ENCODE measurements at places on chromosomes 4 and X.

DNA sequence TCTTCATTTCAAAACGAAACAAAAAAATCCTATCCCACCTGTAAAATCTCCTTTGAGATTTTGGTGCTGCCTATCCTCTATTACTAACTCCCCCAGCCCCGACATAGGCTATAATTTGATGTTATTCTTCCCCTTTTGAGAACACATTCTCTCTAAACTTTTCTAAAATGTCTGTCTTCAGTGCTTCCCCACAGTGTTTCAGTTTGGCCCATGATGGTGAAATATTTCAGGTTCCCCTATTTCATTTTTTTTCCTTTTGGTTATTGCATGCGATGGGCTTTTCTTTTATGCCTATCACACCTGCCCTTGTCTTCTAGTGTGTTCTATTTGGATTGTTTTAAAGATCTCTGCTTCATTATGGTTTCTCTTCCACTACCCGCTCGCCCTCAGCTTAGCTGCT lies 14.7 kb downstream of the BCORL1 start:
- no peaks in the 10 kb centered on the region for H3K36me3 ChIP-seq
- no peaks in the 10 kb centered on the region for H3K27me3 ChIP-seq
- no peak overlapping the region for H3K4me3 ChIP-seq
- H3K27ac ChIP-seq: no peak overlapping the region

GRCh38 chr4:158936238-158936637 lies 166.6 kb upstream of the RAPGEF2 start:
- H3K27me3 ChIP-seq: no peaks in the 10 kb centered on the region
- H3K4me3 ChIP-seq: no peak overlapping the region
- no peak overlapping the region for H3K27ac ChIP-seq
- no peaks in the 10 kb centered on the region for H3K4me1 ChIP-seq
- no peaks in the 10 kb centered on the region for H3K36me3 ChIP-seq

- no peak overlapping the region for H3K27ac ChIP-seq
- no peaks in the 10 kb centered on the region for H3K36me3 ChIP-seq
- H3K4me3 ChIP-seq: no peak overlapping the region
Measured at GRCh38 chr4:186790630-186791029, 67.0 kb upstream of the FAT1 start.

DNA sequence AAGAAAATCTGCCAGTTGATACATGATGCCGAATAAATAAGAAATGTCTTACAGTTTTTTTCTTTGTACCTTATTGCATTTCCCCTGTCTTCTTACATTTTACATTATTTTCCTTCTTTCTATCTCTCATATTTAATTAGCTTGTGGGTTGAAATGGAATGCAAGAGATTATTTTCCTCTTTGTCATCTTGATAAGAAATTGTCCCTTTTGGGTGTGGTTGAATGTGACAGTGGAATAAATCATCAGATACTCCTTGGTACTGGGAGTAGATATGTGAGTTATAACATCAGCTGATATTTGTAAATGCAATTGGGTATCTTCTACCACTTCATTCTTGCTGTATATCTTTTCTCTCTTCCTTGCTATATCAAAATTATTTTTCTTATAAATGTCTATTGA lies 997.4 kb downstream of the RAPGEF2 start:
- no peaks in the 10 kb centered on the region for H3K27me3 ChIP-seq
- H3K4me3 ChIP-seq: no peak overlapping the region
- no peaks in the 10 kb centered on the region for H3K36me3 ChIP-seq
- H3K4me1 ChIP-seq: no peaks in the 10 kb centered on the region
- no peak for DNase-seq

DNA sequence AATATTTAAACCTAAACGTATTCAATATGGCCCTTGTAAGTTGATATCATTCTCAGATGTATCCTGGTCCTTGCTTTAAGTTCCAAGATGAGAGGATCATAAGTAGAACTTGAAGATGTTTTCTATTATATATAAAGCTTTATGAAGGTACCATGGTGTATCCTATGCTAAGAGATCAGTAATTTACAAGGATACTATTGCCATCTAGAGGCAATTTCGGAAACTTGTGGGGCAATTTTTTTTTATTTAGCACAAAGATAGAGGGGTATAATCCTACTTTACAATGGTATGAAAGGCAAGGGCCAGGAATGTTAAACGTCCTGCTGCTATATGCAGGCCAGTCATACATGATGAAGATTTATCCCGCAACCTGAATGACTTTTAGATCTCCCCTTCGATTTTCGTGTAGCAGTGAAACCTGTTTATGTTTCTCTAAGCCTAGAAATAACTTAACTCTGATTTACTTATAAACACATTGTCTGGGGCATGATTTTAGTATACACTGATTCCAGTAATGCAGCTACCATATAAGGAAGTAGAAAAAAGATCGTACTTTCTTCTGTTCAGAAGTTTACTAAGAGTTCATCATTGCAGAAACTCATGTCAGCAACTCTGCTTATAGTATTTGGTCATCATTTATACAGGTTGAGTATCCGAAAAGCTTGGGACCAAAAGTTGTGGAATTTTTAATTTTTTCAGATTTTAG lies 2.6 kb downstream of the SLC25A31 start:
- H3K27me3 ChIP-seq: no peaks in the 10 kb centered on the region
- no peak overlapping the region for H3K27ac ChIP-seq
- H3K4me3 ChIP-seq: no peak overlapping the region
- peak; percentile 53 for DNase-seq
- H3K4me1 ChIP-seq: no peaks in the 10 kb centered on the region

DNA sequence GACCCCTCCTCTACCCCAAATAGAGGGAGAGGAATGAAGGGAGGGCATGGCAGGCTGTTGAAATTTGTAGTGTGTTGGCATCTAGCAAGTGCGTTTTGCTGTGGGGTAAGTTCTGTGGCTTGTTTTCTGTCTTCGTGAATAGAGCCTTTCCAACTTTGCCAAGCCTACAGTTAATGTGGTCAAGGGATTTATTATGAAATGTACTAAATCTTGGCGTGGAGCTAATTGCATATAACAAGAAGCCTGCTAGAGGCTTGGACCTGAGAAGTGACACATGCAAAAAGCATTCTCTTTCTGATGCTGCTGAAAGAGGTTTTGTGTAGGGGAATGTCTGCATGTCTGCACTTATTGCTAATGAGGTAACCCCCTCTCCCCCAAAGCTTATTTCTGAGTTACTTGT lies 132.2 kb downstream of the BMPR1B start:
- H3K36me3 ChIP-seq: no peaks in the 10 kb centered on the region
- H3K4me1 ChIP-seq: peaks cover 18% of the 10 kb centered on the region
- H3K4me3 ChIP-seq: no peak overlapping the region
- no peaks in the 10 kb centered on the region for H3K27me3 ChIP-seq
- no peak for DNase-seq

GRCh38 chr4:23923141-23923540 lies 33.3 kb upstream of the PPARGC1A start:
- DNase-seq: no peak
- no peak overlapping the region for H3K4me3 ChIP-seq
- H3K27ac ChIP-seq: no peak overlapping the region
- no peaks in the 10 kb centered on the region for H3K36me3 ChIP-seq

- no peak overlapping the region for H3K4me3 ChIP-seq
- DNase-seq: no peak
- H3K27me3 ChIP-seq: no peaks in the 10 kb centered on the region
- H3K27ac ChIP-seq: no peak overlapping the region
- no peaks in the 10 kb centered on the region for H3K36me3 ChIP-seq
Measured at GRCh38 chrX:150197388-150197787, 165.7 kb upstream of the MAMLD1 start.

- H3K4me1 ChIP-seq: no peaks in the 10 kb centered on the region
- no peak for DNase-seq
- H3K4me3 ChIP-seq: no peak overlapping the region
Measured at GRCh38 chr4:13985837-13986236, 358.3 kb upstream of the BOD1L1 start.

- no peaks in the 10 kb centered on the region for H3K27me3 ChIP-seq
- DNase-seq: no peak
- H3K36me3 ChIP-seq: no peaks in the 10 kb centered on the region
- H3K4me3 ChIP-seq: no peak overlapping the region
Measured at GRCh38 chrX:129748305-129748704, 9.5 kb downstream of the XPNPEP2 start.

DNA sequence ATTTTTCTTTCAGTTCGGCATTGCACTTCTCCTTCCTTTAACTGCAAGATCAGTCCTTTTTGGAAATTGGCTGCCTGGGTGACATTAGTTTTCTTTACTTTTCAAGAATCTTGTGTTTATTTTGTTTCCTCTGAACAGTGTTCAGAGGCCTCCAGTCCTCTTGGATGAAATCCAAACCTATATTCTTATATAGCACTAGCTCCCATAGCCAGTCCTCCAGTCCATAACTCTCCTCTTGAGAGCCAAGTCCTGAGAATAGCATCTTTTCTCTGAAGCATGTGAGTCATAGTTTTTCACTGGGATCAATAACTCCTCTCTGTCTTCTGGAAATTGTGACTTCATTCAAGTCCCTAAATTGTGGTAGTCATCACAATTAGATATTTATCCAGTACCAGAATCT lies 357.5 kb downstream of the RAPGEF2 start:
- no peak overlapping the region for H3K4me3 ChIP-seq
- DNase-seq: no peak
- H3K27me3 ChIP-seq: no peaks in the 10 kb centered on the region
- H3K36me3 ChIP-seq: no peaks in the 10 kb centered on the region
- no peak overlapping the region for H3K27ac ChIP-seq

DNA sequence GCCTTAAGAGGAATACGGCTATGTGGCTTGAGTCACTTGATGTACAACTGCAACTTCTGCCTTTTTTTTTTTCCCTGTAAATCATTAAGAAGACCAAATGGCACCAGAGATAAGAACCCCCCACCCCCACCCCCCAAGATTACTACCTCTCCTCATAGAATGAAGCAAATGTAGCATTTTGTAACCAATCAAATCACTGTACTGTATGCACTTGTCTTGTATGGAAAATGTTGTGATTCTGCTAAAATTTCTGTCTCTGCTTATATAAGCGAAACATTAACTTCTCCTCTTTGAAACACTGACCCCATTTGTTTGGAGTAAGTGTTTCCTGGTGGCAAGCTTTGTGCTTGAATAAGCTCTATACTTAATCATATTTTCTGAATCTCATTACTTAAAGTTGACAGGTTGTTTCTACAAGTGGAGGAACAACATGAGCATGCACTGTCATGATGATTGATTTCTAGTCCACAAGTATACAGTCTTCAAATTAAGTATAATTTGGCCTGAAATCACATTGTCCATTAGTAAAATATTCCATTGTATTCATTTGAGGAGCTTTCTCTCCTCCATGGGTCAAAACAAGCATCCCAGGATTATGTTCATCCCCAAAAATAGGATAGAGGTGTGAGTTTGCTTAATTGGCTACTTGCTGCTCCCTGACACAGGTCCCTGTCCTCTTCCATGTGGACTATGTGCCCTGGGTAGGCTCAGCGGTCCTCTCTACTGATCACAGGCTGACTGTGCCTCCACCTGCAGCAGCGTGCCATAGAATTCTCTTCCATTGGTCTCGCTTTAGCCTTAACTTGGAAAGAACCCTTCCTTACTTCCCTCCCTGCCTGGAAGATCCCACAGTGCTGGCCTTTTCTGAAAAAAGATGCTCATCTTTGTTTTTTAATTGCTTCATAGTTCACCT lies 104.0 kb upstream of the BMP2K start:
- H3K27ac ChIP-seq: no peak overlapping the region
- DNase-seq: no peak
- H3K36me3 ChIP-seq: no peaks in the 10 kb centered on the region
- no peak overlapping the region for H3K4me3 ChIP-seq

DNA sequence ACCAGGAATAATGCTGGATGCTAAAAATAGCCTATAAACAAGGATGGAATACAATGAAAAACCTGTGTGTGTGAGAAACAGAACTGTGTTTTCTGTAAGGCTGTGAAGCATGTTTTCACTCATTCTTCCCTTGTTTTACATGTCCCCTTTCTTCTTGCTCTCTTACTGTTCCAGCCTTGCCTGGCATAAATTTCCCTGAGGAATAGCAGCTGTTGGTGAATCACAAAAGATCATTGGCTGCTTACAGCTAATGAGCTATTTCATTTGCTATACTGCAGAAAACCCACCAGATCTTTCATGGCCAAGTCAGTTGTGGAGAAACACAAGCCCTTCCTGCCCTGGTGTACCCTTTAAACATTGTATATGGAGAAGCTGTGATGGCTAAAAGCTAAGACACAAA lies 91.1 kb downstream of the LDB2 start:
- H3K36me3 ChIP-seq: no peaks in the 10 kb centered on the region
- no peak overlapping the region for H3K27ac ChIP-seq
- H3K4me1 ChIP-seq: no peaks in the 10 kb centered on the region

DNA sequence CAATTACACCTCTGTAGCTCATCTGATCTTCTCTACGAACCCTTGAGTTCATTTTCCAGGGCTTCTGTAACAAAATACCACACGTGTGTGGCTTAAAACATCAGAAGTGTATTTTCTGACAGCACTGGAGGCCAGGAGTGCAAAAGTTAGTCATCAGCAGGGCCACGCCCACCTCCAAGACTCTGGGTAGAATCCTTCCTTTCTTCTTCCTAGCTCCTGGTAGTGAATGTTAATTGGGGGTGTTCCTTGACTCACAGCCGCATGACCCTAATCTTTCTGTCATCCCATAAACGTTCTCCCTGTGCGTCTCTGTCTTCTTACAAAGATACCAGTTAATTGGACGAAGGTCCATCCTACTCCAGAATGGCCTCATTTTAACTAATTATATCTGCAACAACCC lies 115.0 kb downstream of the TRIML1 start:
- no peak overlapping the region for H3K4me3 ChIP-seq
- no peak overlapping the region for H3K27ac ChIP-seq
- no peaks in the 10 kb centered on the region for H3K27me3 ChIP-seq

DNA sequence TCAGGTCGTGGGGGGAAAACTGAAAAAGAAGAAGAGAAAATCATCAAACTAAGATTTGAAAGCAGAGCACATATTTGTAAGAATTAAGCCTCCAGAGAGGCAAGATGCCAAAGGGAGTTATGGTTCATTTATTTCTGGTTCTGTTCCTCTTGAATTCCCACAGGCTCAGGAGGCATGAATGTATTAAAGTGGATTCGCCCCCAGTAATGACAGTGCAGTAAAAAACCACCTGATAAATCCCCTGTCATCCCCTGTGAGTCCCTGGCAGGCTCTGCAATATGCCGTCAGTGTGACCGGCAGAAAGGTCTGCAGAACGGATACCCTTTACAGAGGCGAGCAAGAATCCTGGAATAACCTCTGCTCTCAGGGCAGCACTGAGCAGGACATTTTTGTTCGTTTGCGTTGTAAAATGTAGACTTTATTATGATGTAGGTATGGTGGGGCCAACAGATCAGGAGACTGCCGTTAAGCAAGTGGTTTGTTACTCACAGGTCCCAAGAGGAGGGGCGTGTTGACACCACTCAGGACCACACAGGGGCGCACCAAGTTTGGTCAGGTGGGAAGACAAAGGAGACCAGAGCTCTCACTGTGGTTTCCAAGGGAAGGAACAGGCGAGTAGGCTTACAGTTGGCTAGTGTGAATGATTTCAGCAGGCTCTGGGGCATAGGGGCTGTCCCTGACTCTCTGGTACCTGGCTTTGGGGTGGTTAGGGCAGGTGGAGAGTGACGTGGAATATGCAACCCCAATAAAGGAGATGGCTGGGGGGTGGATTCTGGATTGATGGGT lies 75.3 kb downstream of the DHRSX start:
- no peaks in the 10 kb centered on the region for H3K36me3 ChIP-seq
- H3K4me1 ChIP-seq: no peaks in the 10 kb centered on the region
- DNase-seq: no peak
- no peaks in the 10 kb centered on the region for H3K27me3 ChIP-seq
- H3K27ac ChIP-seq: no peak overlapping the region

Data from neural progenitor cell (in vitro differentiated cells).